ENCODE measurements at places on chromosomes 3 and 15. TPM values are rescaled to one million over a fixed set of nuclear protein-coding genes. Genes with fewer than 3 reads are reported as not detected.

GRCh38 chr3:168096210-168096652 is 507 bp upstream of the GOLIM4 start:
- H3K36me3 ChIP-seq, result no peaks in the 10 kb centered on the region
- H3K4me1 ChIP-seq, result peaks cover 27% of the 10 kb centered on the region
- DNase-seq, result peak; percentile 76
- peaks cover 3% of the 10 kb centered on the region for H3K27me3 ChIP-seq
- peak overlapping the region; percentile 98 for H3K4me3 ChIP-seq
- H3K27ac ChIP-seq, result peak overlapping the region; percentile 98

The SLC12A1 gene
- 0.05 TPM for total RNA-seq

DNA sequence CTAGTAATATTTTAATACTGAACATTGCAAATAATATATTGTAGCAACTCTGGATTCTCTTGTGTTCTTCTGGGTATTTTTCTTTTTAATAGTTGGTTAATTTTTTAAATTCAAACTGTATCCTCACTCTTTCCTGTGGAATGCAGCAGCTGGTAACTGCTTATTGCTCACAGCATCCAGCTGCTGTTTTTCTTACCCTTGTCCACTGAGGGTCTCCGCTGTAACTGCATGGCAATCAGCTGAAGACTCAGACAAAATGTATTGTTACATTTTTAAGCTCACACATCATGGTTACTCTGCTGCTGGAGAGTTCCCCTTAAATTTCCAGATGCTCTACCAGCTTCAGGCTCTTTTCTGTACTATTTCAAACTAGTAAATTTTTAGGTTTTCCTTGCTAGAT is 227.6 kb downstream of the MBNL1 start:
- no peaks in the 10 kb centered on the region for H3K36me3 ChIP-seq
- no peak for DNase-seq
- no peak overlapping the region for H3K4me3 ChIP-seq
- no peaks in the 10 kb centered on the region for H3K27me3 ChIP-seq
- peaks cover 5% of the 10 kb centered on the region for H3K4me1 ChIP-seq
- no peak overlapping the region for H3K27ac ChIP-seq

DNA sequence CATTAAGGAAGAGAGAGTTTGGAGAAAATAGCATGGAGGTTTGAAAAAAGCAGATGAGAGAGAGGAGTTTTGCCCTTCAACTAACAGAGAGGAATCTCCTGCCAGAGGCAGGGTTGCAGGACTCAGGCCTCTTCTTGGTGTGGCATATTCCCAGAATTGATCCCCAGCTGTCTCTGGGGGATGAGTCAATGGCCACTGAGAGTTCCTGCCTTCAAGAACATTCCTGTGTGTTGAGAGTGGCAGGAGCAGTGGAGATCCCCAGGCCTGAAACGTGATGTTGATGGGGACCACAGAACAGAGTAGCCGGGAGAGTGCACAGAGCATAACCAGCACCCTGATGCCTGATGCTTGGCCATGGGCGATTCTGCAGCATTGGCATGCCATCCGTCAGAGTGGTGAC is 348.4 kb upstream of the THBS1 start:
- peaks cover 15% of the 10 kb centered on the region for H3K4me1 ChIP-seq
- H3K27ac ChIP-seq, result no peak overlapping the region
- no peaks in the 10 kb centered on the region for H3K27me3 ChIP-seq
- DNase-seq, result no peak
- H3K36me3 ChIP-seq, result no peaks in the 10 kb centered on the region

DNA sequence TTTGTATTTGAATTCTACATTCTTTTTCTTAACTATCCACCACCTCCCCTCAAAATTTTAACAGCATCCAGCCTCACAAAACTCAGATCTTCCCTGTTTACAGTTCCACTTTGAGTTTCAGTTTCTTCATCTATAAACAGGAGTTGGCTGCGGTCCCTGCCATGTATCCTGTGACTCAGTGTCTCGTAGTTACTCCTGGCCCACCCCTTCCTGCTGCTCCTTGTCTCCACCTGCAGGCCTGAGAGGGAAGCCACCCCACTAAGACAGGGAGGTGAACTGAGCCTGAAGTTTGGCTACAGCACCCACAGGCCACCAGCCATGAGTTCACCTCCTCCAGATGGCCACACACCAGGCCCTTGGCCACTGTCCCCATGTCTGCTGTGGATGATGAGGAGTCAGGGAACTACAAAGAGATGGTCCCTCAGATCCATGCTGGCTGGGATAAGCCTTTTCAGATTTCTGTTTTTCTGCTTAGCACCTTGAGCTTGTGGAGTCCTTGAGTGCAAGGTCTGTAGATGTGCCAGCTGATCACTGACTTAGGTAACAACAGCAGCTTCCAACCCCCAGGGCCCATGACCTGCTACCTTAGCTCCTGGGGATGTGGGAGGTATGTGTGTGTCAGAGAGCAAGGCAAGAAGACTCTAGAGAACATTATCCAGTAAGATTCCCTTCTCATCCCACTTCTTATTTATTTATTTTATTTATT is 37.5 kb downstream of the CD86 start:
- H3K27me3 ChIP-seq, result no peaks in the 10 kb centered on the region
- H3K4me3 ChIP-seq, result no peak overlapping the region
- no peaks in the 10 kb centered on the region for H3K4me1 ChIP-seq
- no peak for DNase-seq

The ARIH2 gene
- 84.4 TPM for total RNA-seq

GRCh38 chr3:136141891-136142290 is 54.2 kb downstream of the MSL2 start:
- H3K4me1 ChIP-seq, result peaks cover 11% of the 10 kb centered on the region
- DNase-seq, result no peak
- H3K27ac ChIP-seq, result peak overlapping the region; percentile 12
- no peak overlapping the region for H3K4me3 ChIP-seq
- no peaks in the 10 kb centered on the region for H3K27me3 ChIP-seq

GRCh38 chr3:196115678-196116083 is 33.8 kb upstream of the TFRC start:
- H3K27me3 ChIP-seq, result no peaks in the 10 kb centered on the region
- H3K36me3 ChIP-seq, result no peaks in the 10 kb centered on the region
- H3K27ac ChIP-seq, result no peak overlapping the region
- no peak overlapping the region for H3K4me3 ChIP-seq

DNA sequence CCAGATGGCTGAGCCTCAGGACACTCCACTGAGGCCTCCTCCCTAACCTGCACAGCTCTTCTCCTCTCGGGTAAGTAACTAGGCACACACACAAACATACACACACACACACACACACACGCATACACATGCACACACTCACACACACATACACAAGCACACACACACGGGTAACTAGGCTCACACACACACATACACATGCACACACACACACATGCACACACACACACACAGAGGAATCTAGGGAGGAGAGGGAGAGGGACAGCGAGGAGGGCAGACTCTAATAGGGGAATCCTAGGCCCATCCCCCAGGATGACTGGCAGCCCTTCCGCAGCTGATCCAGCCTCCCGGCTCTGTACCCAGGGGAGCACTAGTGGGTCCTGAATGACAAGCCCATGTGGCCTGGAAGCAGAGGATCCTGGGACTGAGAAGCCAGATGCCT is 177.4 kb upstream of the LINGO1 start:
- peaks cover 19% of the 10 kb centered on the region for H3K4me1 ChIP-seq
- H3K36me3 ChIP-seq, result no peaks in the 10 kb centered on the region
- peaks cover 3% of the 10 kb centered on the region for H3K27me3 ChIP-seq

DNA sequence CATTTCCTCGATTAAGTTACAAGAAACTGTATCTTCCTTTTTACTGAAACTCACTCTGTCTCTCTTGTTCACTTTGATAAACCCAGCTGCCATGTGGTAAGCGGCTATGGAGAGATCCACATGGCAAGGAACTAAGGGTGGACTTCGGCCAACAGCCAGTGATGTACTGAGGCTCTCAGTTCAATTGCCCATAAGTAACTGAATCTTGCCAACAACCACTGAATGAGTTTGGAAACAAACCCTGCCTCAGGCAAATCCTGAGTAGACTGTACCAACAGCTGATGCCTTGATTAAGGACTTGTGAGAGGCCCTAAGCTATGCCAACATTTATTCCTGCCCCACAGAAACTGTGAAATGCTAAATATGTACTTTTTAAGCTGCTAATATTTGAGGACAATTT is 433.5 kb downstream of the PLOD2 start:
- no peak overlapping the region for H3K4me3 ChIP-seq
- no peaks in the 10 kb centered on the region for H3K4me1 ChIP-seq

The TBC1D5 gene
- total RNA-seq, result 33.4 TPM

DNA sequence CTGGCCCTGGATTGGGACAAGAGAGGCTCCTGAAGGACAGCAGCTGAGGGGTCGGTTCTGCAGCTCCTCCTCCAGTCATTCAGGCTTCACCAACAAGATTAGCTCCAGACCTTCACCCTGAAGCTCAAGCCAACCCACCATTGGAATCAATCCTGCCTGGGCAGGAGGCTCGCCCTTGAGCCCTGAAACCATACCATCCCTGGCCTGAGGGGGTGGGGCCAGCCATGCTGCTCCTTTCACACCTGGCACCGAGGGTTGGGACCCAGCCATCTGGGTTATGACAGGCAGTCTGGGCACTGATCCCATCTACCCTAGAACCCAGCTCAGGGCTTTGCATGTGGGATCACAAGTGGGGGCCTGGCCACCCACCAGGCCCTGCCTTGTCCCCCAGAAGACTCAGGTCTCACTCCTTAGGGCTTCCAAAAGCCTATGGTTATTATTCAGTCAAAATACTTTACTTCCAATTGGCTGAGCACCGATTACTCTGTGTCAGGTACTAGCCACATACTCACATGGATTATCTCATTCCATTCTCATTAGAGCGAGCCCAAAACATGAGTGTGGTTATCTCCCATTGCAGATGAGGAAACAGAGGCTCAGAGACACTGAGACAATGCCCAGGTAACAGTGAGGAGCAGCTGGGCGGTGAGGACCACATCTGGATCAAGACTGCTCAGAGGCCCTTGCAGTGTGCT is 3.1 kb downstream of the ABHD14B start:
- DNase-seq, result no peak
- H3K27me3 ChIP-seq, result no peaks in the 10 kb centered on the region
- H3K4me1 ChIP-seq, result peaks cover 28% of the 10 kb centered on the region
- H3K36me3 ChIP-seq, result no peaks in the 10 kb centered on the region

The STRIT1 gene
- not detected for total RNA-seq
